ENCODE measurements at places on chromosomes 1 and 21.
A peak's percentile ranks its signal among the peaks of the same experiment; 100 is the strongest.

GRCh38 chr1:113040718-113041412, 32.1 kb upstream of the LRIG2 start:
- no peak for DNase-seq

GRCh38 chr1:8426996-8427395, 109.1 kb downstream of the SLC45A1 start:
- DNase-seq, result no peak

- no peak for DNase-seq
Observed at GRCh38 chr1:165857046-165857801, 29.8 kb downstream of the UCK2 start.

DNA sequence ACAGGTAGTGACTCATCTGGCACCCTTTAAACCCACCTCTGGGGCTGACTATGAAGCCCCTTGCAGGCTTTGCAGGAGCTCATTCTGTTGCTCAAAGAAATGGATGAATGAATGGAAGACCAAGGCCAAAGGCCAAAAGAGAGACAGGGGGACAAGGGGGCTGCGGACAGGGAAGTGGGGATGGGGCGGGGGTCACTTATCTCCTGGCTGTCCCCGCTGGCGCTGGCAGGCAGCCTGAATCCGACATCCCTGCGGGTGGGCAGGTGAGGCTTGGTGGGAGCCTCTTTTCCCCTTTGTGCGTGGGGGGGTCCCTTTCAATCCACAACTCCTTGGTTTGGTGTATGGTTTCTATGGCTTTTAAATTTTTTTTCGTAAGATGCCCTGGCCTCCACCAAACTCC, 239.6 kb upstream of the C1orf174 start:
- no peak for DNase-seq

DNA sequence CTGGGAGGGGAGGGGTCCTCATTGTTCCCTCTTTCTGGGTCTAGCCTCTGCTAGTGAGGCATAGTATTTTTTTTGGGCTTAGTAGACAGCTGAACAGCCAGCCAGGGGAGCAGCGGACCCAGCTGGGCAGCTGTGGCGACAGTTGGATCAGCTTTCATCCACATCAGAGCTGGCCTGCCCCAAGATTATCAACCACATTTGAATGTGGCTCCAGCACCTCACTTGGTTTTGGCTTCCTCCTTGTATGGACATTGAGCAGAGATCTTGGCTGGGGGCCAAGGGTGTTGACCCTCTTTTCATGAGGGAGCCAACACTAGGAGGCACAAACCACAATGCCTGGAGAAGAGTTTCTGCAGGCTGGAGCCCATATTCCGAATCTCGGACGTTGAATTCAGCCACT, 25.0 kb downstream of the WNT4 start:
- DNase-seq, result no peak

- DNase-seq, result no peak
Observed at GRCh38 chr1:220579317-220579716, 51.4 kb downstream of the MARK1 start.

DNA sequence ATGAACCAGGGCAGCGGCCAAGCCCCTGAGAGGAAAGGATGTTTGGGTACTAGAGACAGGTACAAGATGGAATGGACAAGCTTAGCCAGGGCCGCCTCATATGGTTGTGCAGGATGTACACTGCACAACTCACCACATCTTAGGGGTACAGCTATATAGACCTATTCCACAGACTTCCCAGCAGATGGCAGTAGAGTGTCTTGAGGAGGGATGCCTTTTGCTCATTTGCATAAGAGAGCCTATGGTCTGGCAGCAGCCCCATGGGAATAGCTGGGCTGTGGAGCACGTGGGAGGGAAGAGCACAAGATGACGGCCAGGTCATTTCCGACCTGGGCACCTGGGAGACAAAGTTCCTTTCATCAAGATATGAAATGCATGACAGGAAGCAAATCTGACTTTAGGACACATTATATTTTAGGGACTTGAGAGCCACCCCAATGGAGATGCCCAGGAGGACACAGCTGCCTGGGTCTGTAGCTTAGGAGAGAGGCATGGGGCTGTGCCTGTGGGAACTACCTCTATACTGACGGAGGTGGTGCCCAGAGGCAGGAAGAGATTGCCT, 215.5 kb downstream of the KCNJ6 start:
- no peak for DNase-seq

DNA sequence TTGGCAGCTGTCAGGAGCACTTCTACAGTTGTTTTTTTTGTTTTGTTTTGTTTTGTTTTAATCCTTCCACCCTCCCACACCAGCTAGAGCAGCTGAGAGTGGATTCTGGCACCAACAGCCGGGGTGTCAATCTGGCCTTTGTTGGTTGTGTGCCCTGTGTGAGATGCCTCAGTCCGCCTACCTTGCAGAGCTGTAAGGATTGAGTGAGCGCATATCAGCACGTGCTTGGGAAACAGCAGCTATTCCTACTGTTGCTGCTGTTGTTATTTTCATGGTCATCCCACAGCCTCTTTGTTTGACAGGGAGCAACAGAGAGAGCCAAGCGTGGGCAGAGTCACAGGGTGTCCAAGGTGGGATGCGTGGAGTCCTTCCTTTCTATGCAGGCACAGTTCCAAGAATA, 50.4 kb downstream of the PGBD5 start:
- DNase-seq, result no peak

DNA sequence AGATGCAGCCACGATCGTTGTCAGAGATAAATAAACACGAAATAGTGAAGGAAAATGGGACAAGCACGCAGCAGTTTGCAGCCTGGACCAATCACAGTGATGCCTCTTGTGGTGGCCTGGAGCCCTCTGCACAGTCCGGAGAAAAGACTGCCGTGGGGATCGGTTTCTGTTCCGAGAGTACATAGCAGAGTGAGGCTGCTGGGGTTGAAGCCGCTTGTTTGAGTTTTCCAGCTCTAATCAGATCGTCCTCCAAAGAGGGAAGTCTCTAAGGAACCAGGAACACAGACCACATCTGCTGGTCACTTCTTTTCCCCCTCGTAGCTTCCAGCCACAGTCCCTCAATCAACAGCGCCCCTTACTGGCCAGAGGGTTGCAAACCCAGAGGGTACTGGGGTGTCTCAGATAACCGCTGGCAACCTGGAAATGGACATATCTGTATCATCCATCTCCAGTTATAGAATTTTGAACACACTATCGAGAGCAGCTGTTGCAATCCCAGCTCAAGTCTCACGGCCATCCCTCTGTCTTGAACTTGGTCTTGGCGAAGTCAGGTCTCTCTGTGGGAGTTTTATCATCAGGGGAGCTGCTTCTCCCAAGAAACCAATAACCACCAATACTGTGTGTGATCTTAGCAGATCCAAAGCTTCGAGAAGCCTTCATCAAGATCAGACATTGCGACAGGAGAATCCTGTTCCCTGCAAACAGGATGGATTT, 57.4 kb downstream of the OLIG1 start:
- peak; percentile 18 for DNase-seq

DNA sequence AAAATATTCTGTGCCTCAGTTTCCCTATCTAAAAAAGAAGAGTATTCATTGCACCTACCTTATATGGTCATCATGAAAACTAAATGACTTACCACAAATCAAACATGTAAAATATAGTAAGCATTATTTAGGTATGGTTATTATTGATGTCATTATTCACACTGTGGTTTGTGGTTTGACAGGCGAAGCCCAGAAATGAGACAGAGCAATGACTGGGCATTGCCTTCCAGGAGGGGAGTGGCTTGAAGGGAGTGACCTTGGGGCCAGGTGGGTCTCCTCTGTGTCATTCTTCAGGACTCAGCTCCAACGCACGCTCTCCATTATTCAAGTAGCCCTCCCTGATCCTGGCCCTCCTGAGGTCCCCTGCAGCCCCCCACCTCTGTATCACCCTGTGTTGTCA, 133.7 kb downstream of the DMRTA2 start:
- no peak for DNase-seq
